ENCODE measurements at places on chromosomes 7 and 10.
A peak's percentile ranks its signal among the peaks of the same experiment; 100 is the strongest.

DNA sequence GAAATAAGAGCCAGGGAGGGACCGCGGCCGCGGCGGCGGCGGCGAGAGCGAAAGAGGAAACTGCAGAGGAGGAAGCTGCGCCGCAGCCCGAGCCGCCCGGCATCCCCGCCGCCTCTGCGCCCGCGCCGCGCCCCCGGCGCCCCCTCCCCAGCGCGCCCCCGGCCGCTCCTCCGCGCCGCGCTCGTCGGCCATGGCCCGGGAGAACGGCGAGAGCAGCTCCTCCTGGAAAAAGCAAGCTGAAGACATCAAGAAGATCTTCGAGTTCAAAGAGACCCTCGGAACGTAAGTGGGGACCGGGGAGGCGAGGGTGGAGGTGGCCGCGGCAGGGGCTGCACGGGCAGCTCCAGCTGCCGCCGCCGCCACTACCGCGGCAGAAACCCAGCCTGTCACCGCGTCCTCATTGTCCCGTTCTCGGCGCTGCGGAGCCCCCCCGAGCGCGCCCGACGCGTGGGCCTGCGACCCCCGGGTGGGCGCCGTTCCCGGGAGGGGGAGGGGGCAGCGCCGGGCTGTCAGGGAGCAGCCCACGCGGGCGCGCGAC, 351 bp downstream of the CAMK1D start:
- no peak for DNase-seq

- no peak for DNase-seq
These were observed 16.8 kb downstream of the DOCK1 start for GRCh38 chr10:126921974-126922525.

DNA sequence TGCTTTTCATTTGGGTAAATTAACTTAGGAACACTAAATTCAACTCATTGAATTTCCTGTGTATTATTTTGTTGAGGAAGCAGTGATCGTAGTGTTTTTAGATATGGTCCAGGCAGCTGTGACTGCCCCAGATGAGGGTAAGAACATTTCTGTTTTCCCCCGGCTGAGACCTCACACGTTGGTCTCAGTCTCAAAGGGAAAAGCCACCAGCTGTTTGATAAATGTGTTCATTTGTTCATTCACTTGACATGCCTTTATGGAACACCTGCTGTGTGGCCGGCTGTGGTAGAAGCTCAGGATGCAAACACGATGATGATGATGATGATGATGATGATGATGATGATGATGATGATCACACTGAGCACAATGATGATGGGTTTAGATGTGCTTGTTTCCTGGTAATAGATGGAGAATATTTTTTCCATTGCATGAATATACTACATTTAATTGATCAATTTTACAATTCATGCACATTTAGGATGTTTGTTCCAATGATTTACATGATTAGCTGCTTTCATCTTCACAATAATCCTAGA, 125.6 kb upstream of the ZNF32 start:
- no peak for DNase-seq

DNA sequence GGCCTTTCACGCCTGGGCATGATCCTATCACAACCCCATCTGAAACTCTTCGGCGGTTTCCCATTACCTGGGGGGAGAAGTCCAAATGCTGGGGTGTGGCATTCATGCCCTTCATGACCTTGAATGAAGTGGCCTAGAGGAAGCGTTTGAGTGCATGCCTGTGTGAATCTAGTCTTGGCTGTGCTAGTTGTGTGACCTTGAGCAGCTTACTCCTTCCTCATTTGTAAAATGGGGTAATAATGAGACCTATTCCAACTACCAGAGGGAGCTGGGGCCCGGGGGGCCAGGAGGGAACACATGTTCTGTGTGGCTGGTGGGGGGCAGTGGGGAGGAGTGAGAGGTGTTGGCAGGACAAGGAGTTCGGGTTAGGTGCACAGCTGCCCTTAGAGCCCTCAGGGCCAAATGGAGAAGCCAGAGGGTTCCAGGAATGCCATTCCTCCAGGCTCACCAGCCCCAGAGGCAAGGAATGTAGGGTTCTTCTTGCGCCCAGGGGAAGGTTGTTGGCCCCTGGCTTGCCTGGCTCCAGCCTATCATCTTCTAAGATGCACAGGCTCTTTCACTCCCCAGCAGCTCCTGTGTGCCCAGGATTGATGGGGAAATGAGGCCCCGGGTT, 21.3 kb upstream of the TBRG4 start:
- no peak for DNase-seq

DNA sequence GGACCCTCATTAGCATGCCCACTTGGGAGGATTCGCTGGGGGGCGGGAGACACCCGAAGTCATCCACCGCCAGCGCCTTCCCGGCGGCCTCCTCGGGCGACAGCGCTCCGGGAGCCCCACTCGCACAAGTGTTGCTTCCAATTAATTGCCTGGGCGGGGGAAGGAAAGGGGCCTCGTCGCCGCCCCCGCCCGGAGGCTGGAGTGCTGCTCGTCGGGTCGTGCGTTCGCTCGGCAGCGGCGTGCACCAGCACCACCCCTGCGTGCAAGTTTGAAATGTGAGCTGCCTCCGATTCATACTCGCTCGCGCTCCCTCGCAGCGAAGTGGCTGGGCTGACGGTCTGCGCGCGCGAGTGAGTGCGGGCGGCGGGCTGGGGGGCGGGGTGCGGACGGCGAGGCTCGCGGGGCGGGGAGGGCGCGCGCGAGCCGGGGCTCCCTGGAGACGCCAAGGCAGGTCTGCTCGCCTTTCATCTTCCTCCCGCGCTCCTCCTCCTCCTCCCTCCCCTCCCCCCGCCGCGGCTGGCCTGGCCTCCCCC, 104.6 kb upstream of the PPIF start:
- DNase-seq: no peak

- no peak for DNase-seq
These were observed 215.3 kb upstream of the GLI3 start for GRCh38 chr7:42452356-42452755.

DNA sequence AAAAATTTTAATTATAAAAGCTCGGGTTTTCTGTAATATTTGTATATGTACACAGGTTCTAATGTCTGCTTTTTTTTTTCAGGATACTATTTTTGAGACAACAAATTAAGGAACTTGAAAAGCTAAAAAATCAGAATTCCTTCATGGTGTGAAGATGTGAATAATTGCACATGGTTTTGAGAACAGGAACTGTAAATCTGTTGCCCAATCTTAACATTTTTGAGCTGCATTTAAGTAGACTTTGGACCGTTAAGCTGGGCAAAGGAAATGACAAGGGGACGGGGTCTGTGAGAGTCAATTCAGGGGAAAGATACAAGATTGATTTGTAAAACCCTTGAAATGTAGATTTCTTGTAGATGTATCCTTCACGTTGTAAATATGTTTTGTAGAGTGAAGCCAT, 57.9 kb upstream of the BAMBI start:
- no peak for DNase-seq

DNA sequence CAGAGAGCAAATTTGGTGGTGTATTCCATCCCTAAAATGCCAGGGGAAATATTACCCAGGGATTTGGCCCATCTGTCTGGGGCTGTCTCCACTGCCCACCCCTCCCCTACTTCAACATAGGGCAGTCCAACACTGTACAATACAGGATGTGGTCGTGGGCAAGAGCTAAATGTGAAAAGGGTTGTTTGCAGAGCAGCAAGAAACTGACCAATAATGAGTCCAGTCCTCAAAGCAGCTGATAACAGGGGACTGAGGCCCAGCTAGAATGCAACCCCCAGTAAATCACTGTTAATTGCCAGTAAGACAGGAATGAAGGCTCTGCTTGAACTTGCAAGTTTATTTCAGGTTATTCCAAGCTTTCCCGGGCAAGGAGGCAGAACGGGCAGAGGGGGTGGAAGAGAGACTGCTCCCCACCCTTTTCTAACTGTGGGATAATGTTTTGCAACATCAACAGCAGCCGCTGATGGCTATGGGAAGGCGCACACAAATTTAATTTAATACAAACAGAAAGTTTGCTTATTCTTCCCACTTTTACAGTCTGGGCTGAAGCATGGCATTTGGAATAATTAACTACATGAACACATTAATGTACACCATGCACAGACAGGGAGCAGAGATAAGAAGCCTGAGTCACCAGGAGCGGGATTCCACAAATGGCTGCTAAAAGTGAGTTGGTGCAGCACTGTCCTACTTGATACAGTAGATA, 36.8 kb downstream of the AFAP1L2 start:
- no peak for DNase-seq

GRCh38 chr7:91717681-91718470, 162.6 kb downstream of the MTERF1 start:
- no peak for DNase-seq

GRCh38 chr7:45486575-45486974, 87.6 kb upstream of the ADCY1 start:
- no peak for DNase-seq

DNA sequence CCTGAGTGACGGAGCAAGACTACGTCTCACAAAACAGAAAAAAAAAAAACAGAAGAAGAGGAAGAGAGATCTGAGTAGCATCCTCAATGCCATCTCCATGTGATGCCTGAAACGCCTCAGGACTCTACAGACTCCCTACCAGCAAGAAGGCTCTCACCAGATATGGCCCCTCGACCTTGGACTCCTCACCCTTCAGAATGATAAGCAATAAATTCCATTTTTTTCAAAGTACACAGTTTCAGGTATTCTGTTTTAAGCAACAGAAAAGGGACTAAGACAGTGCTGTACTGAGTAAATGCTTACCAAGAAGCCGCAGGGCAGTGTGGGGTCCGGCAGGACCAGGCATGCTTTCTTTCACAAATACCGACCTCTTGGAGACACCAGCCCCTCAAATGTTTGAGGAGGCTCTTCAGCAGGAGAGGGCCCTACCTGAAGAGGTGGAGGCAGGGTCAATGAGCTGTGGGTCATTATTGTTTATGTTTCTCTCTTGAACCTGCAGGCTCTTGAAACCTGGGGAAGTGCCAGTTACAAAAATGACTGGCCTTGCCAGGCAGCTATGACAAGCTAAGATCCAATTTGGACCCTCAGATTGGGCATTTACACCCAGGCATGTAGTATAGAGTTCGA, 204.1 kb upstream of the LYZL1 start:
- DNase-seq: no peak

- no peak for DNase-seq
These were observed 8.6 kb downstream of the VWC2 start for GRCh38 chr7:49781996-49782395.

- DNase-seq: no peak
These were observed 236.9 kb downstream of the KLF6 start for GRCh38 chr10:3548076-3548475.

DNA sequence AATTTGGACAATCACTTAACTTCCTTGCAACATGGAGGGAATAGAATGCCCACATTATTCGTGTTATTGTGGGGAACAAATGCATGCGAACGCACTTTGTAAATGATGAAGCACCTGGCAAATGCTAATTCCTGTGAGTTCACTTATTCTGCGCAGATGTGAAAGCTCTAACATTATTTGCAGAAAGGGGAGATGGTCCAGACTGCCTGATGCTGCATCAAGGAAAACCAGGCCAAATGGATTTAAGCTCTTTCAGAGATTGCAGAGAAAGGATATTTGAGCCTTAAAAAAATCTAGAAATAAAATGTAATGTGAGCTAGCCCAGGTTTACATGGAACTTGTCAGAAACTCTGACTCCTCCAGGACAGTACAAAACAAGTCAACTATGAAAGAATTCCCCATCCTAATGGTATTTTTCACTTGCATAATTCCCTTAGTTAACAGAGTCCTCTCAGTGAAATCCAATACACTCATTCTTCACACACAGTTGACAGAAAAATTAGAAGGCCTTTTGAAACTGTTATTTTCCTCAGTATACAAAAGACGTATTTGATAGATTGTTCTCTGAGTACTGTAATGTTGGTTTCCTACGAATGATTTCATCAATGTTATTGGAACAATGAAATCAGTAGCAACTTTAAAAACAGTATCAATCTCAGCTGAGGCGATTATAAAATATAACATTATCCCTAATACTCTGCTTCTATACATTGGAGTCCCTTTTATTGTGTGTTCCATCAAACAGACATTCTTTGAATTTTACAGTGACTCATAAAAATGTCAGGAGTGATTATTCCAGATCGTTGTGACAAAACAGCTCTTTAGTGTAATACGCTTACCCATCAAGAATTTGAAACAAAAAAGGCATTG, 136.3 kb upstream of the ANK3 start:
- DNase-seq: no peak

DNA sequence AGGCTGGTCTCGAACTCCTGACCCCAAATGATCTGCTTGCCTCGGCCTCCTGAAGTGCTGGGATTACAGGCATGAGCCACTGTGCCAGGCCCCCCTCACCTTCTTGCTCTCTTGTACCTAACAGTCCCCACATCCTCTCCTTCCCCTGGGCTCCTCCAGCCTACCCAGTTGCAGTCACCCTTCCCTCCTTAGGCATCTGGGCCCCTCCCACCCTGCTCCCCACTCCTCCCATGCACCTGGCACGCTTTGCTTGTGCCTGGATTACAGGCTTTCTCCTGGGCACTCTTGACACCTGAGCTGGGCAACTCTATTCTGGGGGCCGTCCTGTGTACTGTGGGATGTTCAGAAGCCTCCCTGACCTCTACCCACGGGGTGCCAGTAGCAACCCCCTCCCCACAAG, 3.0 kb downstream of the CLDN15 start:
- DNase-seq: no peak

DNA sequence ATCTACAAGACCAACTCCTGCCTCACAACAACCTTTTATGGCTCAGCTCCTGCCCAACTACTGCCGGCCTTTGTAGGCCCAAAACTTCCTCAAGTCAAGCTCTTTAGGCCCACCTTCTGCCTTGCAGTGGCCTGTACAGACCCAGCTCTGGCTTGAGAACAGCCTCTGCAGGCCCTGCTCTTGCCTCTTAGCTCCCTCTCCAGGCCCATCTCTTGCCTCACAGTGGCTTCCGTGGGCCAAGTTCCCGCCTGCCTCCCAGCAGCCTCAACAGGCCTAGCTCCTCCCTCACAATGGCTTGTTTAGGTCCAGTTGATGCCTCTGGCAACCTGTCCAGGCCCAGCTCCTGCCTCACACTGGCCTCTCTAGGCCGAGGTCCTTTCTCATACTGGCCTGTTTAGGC, 32.4 kb upstream of the VKORC1L1 start:
- DNase-seq: no peak

GRCh38 chr7:140673063-140673773, 473 bp downstream of the ADCK2 start:
- peak; percentile 45 for DNase-seq

DNA sequence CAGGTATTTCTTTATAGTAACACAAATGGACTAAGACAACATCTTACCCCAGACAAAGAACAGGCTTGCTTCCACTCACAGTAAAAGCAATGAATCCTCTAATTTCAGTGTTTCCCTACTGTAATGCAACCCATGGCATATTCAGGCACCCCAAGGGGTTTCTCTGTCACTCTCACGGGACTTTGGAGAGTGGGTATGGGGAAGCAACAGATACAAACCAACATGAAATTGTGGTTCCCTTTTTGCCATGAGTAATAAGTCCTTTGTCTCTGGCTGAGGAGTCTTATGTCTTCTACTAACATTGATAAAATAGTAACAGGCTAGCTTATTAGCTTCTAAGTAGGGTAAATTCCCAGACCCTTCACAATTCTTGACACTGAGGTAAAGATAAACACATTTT, 51.4 kb upstream of the AOAH start:
- no peak for DNase-seq

- DNase-seq: no peak
These were observed 83.4 kb downstream of the AGMO start for GRCh38 chr7:15478401-15478800.
